ENCODE measurements at places on chromosomes 5 and 9. TPM values are rescaled to one million over a fixed set of nuclear protein-coding genes. Genes with fewer than 3 reads are reported as not detected.

- no peak for DNase-seq
Measured at GRCh38 chr5:58999804-59000203, 416.9 kb downstream of the RAB3C start.

- no peak for DNase-seq
Measured at GRCh38 chr9:100167915-100168654, 69.0 kb downstream of the INVS start.

GRCh38 chr5:124494540-124495116 lies 251.8 kb downstream of the ZNF608 start:
- no peak for DNase-seq

GRCh38 chr5:5344606-5345005 lies 77.9 kb upstream of the ICE1 start:
- no peak for DNase-seq

DNA sequence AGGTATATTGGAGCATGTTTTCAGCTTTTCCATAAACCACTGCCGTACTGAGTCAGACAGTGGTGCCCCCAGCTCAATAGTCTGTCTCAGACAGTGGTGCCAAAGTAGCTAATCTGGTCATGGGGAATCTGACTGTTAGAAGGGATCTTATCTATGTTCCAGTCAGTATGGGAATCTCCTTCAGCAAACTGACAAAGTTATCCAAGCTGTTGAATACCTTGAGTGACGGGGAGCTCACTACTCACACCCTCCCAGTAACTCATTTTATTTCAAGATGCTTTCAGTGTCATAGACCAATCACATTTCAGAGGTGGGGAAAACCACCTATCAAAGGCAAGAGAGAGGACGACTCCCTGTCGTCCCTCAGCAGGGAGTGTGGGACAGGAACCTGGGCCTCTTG lies 18.7 kb downstream of the ANKS6 start:
- no peak for DNase-seq

DNA sequence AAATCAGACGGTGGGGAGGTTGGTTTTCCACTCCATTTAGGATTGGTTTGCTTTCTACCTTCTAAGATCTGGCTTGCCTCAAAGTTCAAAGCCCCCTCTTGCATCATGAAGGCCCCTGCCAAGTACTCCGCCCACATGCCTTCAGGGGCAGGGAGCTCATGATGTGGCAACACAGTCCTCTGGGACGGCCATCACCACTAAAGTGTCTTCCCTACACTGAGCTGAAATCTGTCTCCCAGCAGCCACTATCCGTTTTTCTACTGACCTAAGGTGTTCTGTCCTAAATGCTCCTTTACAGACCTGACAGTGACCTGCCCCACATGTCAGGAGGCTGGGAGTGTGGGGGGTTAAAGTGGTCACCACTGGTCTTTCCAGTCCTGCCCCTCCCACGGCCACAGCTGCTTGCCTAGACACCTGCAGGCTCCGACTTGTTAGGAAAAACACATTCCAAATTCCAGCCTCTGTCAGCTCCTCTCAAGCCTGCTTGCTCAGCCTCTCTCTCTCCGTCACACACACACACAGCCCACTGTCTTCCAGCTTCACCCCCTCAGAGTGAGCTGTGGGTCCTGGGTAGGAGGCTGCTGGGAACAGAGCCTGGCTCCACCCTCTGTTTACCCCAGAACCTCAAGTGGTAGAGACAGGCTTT lies 44.9 kb downstream of the SHB start:
- DNase-seq, result no peak

- no peak for DNase-seq
Measured at GRCh38 chr5:181052672-181053487, 12.8 kb downstream of the BTNL9 start.

DNA sequence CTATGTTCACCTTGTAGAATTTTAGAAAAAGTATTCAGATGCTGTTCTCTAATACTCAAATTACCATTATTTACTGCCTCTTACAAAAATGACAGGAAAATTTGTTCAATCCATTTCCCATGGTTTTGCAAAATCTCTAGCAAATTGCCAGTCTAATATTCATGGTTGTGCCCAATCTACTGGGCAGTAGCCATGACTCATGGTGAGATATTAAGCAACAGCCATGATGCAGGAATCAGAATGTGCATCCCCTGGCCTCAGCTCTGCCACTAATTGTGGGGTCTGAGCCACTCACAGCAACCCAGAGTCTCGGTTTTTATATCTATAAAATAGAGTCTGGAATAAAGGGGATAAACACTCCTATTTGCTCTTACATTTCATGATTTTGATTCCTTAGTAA lies 353.6 kb downstream of the DEPDC1B start:
- no peak for DNase-seq

DNA sequence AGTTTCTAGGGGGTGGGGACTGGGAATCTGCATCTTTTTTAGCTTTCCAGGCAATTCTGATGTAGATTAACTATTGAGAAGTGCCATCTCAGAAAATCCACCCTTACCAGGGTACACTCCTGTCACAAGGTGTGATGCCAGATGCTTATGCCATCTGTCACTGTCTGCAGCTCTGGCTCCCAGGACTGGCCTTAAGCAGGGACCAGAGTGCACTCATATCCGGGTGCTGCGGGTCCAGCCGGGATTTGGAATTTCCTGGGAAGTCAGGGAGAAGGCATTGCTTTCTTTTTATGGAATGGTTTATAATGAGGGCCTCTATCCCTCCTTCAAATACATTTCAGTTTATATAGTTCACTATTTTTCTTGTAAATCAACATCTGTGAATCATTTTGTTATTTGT lies 92.6 kb downstream of the TMEM174 start:
- DNase-seq, result peak; percentile 26

GRCh38 chr9:80839821-80840675 lies 849.3 kb downstream of the TLE1 start:
- no peak for DNase-seq

DNA sequence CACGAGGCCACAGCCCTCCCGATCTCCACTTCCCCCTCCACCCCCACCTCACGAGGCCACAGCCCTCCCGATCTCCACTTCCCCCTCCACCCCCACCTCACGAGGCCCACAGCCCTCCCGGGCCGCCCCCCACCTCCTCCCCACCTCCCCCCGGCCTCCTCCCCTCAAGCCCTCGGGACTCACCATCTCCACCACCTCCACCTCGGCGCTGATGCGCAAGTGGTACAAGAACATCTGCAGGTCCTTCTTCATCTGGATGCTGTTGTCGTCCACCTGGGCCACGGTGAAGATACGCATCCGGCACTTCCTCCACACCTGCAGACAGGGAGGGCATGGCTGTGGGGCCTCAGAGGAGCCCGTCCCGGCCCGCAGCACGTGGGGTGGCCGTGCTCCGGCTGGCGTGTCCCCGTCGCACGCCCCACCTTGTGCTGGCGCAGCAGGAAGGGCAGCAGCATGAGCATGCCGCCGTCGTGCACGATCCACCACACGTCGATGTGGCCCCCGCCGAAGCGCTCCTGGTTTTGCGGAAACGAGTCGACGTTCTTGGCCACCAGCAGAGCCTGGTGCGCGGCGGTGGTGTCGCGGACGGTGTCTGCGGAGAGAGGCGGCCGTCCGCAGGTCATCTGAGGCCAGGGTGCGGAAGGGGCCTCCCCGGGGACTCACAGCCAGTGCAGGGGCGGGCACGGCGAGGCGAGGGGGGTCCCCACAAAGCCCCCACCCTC lies 48.0 kb downstream of the SLC12A7 start:
- DNase-seq, result no peak

DNA sequence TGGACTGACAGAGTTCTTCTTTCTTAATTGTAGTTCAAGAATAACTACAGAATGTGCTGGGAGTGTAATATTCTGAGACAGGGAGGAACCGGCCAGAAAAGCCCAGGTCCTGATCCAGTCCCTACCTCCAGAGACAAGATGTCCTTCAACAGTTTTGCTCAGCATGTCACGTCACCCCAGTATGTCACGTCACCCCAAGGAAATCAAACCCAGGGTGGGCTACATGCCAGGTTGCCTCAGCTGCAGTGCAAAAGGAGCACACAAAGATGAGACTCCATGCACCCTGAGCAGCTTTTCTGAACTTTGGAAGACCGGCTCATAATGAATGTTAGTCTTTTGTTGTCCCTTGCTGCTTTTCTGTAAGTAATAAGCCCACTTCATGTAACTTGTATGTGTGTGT lies 25.9 kb upstream of the NIPAL4 start:
- DNase-seq, result no peak

GRCh38 chr5:151295138-151295537 lies 8.4 kb downstream of the SLC36A3 start:
- DNase-seq, result no peak

GRCh38 chr9:84839541-84839940 lies 170.0 kb downstream of the NTRK2 start:
- DNase-seq, result no peak

- DNase-seq, result no peak
Measured at GRCh38 chr5:3153226-3153858, 401.9 kb upstream of the IRX2 start.

- DNase-seq, result no peak
Measured at GRCh38 chr9:87158765-87159164, 211.5 kb upstream of the GAS1 start.

DNA sequence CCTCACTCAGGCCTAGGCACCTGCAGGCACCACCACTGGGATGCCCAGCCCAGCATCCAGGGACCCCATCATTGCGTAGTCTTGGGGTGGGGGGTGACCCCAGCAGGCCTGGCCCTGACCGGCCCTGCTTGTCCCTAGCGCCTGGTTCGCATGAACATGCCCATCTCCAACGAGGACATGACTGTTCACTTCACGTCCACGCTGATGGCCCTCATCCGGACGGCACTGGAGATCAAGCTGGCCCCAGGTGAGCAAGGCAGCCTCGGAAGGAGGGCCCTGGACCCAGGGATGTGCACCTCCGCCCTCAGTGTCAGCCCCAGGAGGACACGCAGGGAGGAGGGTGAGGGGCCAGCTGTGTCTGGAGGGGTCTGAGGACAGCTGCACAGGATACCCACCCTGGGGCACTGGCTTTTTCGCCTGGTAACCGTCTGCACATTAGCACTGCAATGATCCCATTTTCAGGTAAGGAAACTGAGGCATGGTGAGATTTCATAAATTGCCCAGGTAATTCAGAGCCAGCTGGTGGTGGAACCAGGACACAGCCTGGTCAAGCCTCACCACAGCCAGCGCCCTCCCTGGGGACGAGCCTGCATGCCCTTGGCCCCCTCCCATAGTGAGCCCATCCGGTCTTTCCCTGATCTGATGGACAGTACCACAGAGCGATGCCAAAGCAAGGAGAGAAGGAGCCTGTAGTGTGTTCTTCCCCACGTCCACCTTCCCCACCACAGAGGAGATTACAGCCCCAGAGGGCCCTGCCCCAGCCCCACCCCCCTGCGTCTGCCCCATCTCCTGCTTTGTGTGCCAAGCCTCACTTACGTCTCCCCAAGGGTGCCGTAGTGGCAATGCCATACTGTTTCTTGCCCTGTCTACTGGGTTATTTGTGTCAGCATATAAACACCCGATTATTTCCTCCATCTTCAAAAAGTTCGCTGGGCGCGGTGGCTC lies 228.3 kb downstream of the CACNA1B start:
- no peak for DNase-seq

DNA sequence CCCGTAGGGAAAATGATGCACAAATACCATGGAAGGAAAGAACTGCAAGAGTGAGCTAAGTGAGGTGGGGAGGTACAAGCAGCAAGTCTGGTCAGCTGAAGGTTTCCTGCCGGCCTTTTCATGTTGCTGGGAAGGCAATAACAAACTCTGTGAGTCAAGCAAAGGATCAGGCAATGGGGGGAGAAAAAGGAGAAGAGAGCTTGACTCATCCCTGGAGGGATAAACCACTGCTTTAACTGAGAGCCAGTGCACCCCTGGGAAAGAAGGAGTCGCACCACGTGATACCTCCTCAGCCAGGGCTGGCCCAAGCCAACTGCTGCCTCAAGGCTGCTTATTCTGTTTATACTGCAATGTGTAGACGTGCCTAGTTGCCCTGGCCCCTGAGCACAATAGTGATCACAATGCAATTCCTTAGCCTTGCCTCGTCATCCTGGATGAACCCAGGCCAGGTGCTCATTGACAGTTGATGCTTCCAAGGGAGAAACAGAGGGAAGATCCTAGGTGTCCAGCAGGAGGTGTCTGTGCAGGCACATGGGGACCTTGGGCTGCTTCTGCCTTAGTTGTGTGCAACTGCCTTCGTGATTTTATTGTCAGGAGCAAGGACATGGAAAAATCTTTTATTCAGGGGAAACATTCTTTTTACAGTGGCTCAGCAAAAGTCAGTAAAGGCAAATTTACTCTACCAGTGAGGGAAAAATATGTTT lies 203.0 kb upstream of the TUT7 start:
- DNase-seq, result peak; percentile 53

DNA sequence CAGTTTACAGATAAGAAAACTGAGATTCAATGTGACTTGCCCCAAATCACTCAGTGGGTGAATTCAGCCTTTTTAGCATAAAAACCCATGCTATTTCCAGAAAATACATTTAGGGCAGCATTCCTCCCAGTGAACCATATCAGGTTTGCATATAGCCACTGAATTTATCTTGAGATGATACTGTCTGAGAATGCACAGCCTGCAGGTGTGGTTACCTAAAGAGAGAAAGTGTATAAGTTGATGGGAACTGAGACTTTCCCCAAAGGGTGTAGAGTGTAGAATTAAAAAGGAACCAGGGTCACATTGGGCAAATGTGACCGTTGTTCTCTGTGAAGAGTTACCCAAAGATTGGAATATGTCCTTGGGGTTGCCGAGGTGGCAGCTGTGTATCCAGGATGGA lies 100.0 kb upstream of the PIK3R1 start:
- DNase-seq, result no peak

DNA sequence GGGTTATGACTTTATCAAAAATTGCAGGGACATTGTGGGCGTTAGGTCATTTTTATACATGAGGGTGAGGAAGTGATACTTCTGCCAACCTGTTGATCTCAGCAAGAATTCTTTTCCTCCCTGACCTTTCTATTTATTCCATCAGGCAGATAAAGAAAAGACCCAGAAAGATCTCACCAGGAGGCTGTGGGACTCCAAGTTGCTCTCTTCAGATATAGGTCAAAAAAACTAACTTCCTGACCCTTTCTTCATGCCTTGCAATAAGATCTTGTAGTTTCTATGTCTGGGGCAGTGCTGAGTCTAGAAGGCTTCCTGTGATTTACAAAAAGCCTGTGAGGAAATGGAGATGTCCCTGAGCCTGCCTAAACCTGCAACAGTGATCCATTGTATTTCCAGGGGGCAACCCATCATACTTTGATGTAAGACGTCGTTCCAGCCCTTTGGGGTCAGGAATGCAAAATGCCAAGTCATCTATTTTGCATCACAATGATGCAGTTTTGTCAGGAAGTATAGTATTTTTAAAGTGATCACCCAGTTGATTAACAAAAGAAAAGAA lies 22.0 kb upstream of the PIK3R1 start:
- DNase-seq, result no peak

Gene FAM169A
- total RNA-seq, result 16.5 TPM

Gene RASGRF2
- total RNA-seq, result 12.5 TPM

Gene GAS1
- 2.3 TPM for total RNA-seq

Gene EXOSC3
- 34.9 TPM for total RNA-seq

Gene PCDHGA1
- 2.2 TPM for total RNA-seq

Gene DNLZ
- total RNA-seq, result 43.0 TPM

Gene PHAX
- total RNA-seq, result 94.9 TPM

Gene ENTPD8
- total RNA-seq, result not detected
